ENCODE measurements at places on chromosomes 13 and 19.

DNA sequence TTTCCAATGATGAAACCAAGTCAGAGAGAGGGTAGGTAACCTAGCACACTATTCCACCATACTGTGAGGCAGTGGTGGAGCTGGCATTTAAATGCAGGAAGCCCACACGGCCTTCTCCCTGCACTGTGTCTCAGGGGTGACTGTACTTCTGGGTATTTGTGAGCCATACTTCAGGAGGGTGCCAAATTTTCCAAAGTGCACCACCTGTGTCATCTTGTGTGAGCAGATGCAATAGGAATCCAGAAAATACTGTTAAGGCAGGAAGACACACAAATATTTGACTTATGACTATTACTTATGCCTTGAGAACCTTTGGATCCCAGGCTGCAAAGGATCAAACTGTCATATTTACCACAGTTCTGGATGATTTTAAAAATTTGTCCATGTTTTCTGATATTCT, 17.3 kb downstream of the ZNF229 start:
- no peak for DNase-seq

DNA sequence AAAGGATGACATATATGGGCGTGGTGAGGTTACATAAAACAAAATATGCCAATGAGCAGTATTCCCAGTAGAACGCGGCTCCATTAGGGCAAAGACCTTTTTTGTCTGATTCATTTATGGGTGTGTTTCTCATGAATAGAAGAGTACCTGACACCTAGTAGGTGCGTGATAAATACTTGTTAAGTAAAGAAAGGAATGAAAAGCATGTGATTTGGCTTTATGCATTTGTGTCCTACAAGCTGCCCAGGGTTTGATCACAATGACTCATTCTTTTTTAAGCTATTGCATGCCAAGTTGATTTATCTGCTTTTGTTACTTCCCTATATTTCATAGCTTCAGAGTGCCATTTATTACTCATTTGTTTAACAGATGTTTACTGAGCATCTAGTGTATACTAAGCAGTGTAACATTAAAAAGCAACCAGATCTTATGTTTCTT, 19.1 kb upstream of the KCTD4 start:
- no peak for DNase-seq

GRCh38 chr13:33471204-33471603, 185.6 kb upstream of the STARD13 start:
- no peak for DNase-seq

- DNase-seq = no peak
Measured at GRCh38 chr19:18306888-18307260, 16.0 kb downstream of the LSM4 start.

DNA sequence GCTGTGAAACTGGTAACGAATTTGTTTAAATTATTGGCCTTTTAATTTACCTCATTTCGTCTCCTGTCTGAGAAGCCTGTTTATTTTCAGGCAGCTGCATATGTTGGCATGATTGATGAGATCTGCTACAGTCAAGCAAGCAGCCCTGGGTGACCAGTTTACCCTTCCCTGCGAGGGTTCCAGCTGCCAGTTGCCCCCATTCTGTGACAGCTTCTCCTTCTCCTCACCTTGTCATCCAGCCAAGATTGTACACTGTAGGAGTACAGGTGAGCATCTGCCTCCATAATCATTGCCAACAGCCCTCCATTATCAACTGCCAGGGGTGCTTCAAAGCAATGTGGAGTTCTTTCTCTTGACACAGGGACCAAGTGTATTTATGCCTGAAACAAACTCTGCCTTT, 1979.9 kb upstream of the PRR20A start:
- no peak for DNase-seq

DNA sequence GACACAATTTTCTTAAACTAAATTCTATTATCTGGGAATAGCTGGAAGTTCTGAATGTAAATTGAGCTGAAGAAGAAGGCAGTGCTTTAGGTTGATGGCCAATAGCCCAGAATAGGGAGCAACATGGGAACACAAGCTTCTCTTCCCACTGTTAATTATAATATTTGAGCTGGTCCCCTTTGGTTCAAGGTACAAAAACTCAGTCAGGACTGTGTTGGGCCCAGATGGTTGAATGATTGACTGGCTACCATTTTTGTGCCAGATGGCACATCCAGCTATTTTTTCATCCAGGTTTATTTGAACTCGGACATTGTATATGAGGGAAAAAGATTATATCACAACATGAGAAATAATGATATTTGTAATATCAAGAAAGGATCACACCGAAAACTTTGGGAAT, 458.9 kb downstream of the SLITRK1 start:
- no peak for DNase-seq

DNA sequence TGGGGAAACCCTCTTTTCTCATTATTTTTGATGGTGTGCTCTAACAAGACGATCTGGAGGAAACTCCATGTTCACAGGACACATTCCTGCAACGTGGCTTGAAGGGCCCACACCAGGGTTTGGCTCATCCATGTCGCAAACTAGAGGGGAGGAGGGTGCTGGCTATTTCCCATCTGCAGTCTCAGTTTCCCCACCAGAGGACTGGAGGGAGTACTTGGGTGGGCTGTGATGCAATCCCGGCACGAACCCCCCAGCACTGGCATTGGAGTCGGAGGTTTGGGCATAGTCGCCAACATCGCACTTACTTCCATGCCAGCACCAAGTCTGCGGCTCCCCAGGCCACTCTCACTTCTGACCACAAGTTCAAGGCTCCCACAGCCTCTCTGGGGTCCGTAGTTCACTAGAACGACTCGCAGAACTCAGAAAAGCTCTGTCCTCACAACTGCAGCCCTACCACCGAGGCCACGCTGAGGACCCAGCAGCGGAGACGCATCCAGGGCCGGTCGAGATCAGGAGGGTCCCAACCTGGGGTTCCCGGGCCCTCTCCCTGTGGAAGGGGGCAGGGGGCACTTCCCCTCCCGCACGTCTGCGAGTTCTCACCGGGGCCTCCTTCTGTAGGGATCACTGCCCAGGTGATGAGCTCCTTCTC, 165.6 kb upstream of the SOX1 start:
- no peak for DNase-seq

DNA sequence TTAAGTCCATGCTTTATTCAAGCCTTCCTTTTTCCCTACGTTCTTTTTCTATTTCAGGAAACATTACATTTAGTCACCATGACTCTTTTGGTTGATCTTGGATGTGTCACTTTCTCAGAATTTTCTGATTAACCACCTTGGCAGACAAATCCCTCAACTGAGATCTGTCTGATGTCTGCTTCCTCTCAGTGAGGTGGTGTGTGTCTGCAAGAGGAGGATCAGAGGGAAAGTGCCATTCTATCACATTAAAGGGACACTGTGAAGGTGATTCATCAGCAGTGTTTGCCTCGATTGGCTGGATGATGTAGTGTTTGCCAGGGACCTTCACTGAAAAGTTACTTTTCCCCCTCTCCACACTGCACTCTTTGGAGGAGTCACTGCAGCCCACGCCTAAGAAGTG, 3.0 kb upstream of the CCNP start:
- DNase-seq = no peak

- no peak for DNase-seq
Measured at GRCh38 chr19:16894080-16894479, 5.3 kb downstream of the F2RL3 start.

DNA sequence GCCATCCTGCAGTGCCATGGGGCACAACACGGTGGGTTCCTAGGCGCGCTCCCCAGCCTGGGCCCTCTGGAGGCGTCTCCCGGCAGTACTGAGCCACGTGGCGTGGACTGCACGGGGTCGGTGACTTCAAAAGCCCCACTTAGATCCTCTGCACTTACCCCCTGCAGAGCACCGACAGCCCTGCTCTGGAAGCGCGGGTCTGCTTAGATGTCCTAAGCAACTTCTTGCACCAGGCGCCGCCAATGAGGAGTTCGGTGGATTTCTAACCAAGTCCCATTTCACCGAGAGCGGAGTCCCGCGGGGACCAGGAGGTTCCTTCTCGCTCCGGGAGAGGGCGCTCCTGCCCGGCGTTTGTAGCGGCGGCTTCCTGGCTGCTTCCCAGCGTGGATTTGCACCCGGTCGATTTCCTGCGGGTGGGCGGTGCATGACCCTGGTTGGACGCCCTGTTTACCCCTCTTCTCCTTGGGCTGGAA, 25.2 kb upstream of the ZNF845 start:
- no peak for DNase-seq

DNA sequence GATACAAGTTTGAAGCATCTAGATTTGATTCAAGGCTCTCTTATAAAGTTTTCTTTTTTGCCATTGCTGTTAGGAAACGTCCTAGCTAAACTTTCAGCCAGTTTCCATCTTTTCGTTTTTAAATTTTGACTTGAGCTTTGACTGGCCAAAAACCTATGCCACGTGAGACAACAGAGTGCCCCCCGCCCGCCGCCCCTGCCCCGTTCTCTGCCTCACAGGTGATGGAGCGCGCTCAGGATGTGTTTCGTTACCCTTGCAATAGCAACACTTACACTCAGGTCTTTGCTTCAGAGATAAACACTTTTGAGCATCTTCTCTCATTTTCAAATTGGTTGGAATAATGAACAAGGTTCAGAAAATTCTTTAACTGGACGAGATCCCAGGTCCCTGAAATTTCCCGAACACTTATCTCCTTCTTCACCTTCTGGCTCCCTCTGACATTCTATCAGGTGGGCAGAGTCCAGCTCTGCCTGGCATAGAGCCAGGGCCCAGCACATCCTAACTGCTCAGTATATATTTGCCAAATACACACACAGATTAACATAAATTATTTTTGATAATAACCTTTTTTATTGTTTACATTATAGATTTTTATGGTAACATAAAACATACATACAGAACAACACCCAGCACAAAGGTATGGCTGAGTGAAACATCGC, 301.1 kb downstream of the IRS2 start:
- no peak for DNase-seq

- no peak for DNase-seq
Measured at GRCh38 chr13:44267980-44268379, 105.6 kb upstream of the SERP2 start.

DNA sequence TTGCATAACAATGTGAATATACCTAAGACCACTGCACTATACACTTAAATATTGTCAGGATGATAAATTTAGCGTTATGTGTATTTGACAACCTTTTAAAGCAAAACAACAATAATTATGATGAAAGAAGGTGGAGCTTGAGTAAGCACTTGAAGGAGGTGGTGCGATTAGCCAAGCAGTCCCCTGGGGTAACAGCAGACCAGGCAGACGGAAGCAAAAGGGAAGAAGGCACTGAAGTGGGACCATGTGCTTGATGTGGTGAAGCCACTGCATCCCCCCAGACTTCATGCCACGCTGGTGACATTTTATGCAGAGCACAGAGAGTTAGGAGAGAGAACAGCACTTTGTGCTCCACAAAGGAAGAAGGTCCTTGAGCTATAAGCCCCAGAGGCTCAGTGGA, 58.3 kb upstream of the ZNF507 start:
- DNase-seq = no peak

GRCh38 chr19:38899447-38900201, at the start of the genes NFKBIB and SIRT2:
Gene NFKBIB (plus strand): TSS chr19:38899969. CDS start chr19:38900033, 64 bp downstream.
Gene SIRT2 (minus strand): TSS chr19:38899618. CDS start chr19:38899521, 97 bp downstream.
- DNase-seq = peak; percentile 96

- no peak for DNase-seq
Measured at GRCh38 chr19:29084266-29084665, 128.7 kb downstream of the UQCRFS1 start.

DNA sequence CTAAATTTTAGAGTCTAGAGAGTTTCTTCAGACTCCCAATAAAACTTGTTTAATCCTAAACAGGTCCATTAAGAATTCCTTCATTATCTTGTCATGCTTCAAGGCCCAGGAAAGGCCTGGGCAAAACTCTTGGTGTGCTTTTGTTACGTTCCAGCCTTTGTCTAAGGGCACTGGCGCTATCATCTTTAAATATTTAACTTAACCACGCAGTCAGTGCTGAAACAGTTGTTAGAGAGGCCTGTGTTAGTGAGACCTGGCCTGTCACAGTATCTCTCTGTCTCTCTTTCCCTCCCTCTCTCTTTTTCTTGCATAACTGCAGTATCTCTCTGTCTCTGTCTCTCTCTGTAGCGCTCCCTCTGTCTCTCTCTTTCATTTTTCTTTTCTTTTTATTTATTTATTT, 8.2 kb upstream of the OR1M1 start:
- DNase-seq = no peak

GRCh38 chr13:82480415-82480814, 1401.9 kb downstream of the SLITRK1 start:
- DNase-seq = no peak

DNA sequence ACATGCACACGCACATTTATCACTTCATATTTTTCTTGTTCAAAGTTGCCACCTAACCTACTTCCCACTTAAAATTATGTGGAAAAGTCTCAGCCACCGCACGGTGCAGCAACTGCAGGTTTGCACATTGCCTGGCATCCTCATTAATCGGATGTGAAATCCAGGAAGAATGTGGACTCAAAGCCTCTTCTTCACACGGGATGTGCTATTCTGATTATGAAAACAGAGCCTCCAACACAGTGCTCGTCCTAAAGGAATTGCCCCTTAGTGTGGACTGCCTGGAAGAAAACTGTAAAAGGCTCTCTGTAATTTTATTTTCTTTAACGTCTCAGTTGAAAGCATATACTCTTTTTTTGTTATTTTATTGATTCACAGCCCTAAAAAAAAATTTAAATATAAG, 1303.5 kb downstream of the EFNB2 start:
- DNase-seq = no peak

DNA sequence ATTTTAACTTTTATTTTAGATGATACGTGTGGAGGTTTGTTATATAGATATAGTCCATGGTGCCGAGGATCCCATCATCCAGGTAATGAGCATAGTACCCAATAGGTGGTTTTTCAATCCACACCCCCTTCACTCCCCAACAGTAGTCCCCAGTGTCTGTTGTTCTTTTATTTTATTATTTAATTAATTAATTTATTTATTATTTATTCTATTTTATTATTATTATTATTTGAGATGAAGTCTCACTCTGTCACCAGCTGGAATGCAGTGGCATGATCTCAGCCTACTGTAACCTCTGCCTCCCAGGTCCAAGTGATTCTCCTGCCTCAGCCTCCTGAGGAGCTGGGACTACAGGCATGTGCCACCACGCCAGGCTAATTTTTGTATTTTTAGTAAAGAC, 2086.2 kb downstream of the PCDH9 start:
- no peak for DNase-seq

GRCh38 chr13:58806401-58806800, 1174.9 kb downstream of the PCDH17 start:
- no peak for DNase-seq

DNA sequence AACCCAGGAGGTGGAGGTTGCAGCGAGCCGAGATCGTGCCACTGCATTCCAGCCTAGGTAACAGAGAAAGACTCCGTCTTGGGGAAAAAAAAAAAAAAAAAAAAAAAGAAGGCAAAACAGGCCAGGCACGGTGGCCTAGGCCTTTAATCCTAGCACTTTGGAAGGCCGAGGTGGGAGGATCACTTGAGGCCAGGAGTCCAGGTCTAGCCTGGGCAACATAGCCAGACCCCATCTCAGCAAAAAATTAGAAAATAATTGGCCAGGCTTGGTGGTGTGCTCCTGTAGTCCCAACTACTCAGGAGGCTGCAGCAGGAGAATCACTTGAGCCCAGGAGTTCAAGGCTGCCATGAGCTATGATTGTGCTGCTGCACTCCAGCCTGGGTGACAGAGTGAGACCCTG, 43.4 kb downstream of the CRTC1 start:
- no peak for DNase-seq

- no peak for DNase-seq
Measured at GRCh38 chr19:35296644-35297514, 4.9 kb downstream of the MAG start.

All from stimulated activated CD8-positive, alpha-beta memory T cell treated with anti-CD3 and anti-CD28 coated beads, Interleukin-7, amount 100 ng/mL, for 1 hour (primary cell).